ENCODE measurements at places on chromosomes 11 and 22. TPM values are rescaled to one million over a fixed set of nuclear protein-coding genes. Genes with fewer than 3 reads are reported as not detected.

BLID gene
- not detected for total RNA-seq

WNT7B gene
- not detected for total RNA-seq

MUC6 gene
- not detected for total RNA-seq

UBASH3B gene
- 66.6 TPM for total RNA-seq

MRTFA gene
- total RNA-seq = 65.0 TPM

SLC17A6 gene
- not detected for total RNA-seq

IL18BP gene
- total RNA-seq = 16.2 TPM

TUBA8 gene
- total RNA-seq = 1.2 TPM
